ENCODE measurements at places on chromosomes 12 and 14.

DNA sequence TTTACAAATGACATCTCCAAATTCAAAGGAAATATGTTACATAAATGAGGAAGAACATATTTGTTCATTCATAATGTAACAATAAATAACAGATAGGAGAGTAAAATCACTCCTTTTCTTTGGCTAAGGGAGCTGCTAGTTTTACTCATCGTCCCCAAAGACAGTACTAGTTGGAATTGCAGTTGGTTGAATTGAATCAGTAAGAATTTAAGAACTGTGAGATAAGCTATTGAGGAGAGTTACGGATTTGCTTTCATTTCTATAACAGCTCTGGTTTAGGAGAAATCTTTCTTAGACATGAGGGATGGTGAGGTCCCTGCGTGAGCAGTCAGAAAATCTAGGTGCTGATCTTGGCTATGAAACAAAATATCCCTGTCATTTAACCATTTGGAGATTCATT, 402.8 kb downstream of the AEBP2 start:
- DNase-seq: no peak

- no peak for DNase-seq
These were observed 26.7 kb upstream of the SFSWAP start for GRCh38 chr12:131684015-131684725.

DNA sequence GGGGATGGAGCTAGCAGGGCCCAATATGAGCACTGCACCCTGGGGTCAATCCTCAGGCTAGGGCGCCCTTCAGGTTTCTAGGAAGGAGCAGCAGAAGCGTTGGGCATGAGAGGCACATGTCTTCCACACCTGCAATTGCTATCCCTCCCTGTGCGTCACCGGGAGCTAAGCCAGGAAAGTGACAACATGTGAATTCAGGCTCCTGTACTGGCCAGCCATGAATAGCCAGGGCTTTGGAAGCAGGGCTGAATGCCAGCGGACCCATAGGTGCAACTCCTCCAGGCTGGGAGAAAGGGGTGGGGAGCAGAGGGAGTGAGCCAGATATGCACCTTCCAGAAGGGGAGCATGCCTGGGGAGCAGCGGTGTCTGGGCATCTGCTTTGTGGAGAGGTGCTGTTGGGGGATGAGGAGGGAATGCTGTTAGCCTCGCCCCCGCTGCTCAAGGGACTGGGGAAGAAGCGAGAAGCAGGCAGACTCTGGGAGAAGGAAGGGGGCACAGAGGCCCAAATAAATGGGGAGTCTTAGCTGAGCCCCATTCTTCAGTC, 6.1 kb downstream of the HOXC5 start:
- no peak for DNase-seq

DNA sequence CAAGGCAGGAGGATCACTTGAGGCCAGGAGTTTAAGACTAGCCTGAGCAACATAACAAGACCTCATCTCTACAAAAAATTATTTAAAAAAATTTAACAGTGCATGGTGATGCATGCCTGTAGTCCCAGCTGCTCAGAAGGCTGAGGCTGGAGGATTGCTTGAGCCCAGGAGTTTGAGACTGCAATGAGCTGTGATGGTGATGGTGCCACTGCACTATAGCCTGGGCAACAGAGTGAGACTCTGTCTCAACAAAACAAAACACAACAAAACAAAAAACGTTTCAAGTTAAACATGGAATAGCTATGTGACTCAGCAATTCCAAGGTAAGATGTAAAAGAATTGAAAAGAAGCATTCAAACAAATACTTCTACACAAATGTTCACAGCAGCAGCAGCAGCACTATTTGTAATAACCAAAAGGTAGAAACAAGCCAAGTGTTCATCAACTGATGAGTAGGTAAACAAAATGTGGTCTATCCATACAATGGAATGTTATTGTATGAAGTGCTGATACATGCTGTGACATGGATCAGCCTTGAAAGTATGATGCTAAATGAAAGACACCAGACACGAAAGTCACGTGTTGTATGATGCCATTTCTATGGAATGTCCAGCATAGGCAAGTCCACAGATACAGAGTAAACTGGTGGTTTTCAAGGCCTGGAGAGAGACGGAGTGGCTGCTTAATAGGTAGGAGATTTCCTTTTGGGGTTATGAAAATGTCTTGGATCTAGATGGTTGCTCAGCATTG, 31.4 kb downstream of the CFAP251 start:
- DNase-seq: peak; percentile 82

- no peak for DNase-seq
These were observed 89.9 kb downstream of the MGST1 start for GRCh38 chr12:16437281-16437816.

DNA sequence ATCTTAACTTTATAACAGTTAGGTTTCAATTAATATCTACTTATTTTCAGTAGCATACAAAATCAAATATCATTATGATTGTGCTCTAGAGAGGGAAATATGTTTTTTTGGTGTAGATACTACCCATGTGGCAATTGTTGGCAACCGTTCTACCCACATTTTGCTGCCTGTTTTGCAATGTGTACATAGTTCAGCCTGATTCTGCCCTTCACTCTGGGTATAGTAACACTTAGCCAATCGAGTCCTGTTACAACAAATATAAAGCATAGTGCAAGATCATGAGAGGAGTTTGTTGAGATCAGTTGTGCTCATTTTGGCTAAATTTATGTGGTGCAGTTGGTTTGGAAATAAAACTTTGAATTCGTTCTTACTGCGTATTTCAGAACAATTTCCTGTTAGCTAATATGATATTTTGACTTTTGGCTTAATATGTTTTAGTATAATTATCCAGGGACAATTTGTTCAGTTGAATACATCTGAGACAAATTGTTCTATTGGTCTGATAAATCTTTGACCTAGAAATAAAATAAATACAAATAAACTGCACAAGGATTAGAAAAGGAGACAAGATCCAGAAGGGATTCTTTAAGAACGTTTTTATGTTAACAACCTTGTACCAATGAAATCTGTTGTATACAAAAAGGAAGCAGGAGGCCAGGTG, 76.9 kb downstream of the ATF7IP start:
- peak; percentile 56 for DNase-seq

DNA sequence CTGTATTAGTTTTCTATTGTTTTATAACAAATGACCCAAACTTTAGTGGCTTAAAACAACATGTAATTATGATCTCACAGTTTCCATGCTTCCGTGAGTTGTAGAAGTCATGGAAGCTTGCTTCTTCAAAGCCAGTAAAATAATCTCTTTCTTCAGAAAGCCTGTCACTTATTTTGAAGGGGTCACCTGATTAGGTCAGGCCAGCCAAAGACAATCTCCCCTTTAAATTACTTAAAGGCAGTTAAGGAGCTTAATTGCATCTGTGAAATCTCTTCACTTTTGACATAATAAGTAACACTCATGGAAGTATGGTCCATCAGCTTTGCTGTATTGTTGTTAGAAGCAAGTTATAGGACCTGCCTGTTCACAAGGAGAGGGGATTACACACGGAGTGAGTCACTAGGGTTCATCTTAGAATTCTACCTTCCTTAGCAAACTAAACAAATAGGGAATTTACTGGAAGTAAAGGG, 89.8 kb downstream of the FAR2 start:
- peak; percentile 49 for DNase-seq

DNA sequence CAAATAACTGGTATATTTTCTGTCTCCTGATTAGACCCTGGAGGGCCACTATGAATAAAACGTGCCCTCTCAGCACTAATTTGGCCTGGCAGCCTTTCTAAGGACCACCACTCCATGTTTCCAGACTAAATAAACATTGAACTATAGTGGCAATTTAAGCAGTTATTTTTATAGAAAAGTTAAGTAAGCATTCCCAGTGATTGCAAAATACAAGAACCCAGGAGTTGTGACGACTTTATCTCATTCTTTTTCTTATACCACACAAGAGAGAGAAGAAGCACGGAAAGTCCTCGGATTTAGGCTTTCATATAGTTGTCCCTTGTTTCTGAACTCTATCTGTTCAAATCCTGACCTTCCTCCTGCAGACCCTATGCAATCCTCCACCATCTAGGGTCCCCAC, 23.1 kb upstream of the STRAP start:
- DNase-seq: no peak

- DNase-seq: no peak
These were observed 697 bp upstream of the HOXC5 start for GRCh38 chr12:54032086-54032619.

GRCh38 chr12:69161829-69162228, 77.5 kb upstream of the CPSF6 start:
- DNase-seq: no peak

DNA sequence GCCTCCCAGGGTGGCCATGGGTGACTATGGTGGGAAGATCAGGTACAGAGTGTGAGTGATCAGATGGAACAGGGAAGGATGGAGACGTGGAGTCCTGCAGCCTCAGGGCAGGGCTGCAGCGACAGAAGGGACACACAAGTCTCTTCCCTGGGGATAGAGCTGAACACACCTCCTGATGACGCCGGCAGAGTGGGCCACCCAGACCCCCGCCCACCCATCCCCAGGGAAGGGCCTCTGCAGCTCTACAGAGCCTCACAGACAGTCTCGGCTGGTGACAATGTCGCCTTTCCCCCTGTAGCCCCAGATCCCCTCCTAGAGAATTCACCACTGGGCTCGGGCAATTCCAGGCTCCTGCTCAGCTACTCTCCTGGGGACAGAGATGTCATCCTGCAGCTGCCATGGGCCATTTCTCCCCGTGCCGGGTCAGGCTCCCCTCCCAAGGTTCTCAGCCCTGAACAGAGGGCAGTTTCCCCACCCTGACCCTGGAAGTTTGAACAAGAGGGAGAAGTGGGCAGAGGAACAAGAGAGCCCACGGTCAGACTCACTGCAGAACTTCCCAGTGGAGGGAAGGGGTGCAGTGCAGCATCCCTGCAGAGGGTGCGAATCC, 115.7 kb downstream of the NCOR2 start:
- no peak for DNase-seq

- DNase-seq: no peak
These were observed 8.6 kb upstream of the SLC41A2 start for GRCh38 chr12:104966677-104967076.

DNA sequence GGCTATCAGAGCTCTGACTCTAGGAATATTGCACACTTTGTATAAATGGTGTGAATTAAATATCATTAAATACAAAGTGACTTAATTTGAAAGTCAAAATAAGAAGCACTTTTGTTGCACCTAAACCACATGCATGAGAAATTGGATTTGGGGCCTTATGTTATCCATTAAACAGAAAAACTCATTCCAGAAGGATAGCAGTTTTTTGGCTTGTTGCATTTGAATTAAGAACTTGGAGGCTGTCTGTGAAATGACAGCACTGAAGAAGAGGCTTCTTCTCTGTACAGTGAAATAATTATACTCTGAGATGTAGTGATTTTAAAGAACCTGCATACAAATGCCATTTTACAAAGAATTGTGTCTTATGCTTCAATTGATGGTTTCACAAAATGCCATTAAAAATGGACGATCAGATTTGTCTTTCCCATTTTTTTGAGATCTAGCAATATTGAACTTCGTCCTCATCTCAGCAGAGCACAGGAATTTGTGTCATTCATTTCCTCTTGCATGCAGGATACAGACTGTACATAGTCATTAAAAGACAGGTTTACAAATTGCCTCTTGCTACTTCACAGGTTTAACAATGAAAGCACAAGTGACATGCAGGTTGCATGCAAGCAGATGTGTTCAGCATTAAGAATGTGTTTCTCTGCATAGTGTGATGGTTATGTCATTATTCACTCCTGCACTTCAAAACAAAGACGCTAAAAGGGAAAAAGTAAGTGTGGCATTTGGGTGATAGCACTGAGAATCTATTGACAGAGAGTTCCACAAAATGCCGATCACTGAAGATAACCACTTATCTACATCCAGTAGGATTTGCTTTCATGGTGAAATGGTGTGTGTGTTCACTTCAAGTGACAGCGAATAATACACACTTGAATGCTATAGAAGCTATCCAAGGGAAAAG, 35.9 kb upstream of the PYGL start:
- DNase-seq: no peak

DNA sequence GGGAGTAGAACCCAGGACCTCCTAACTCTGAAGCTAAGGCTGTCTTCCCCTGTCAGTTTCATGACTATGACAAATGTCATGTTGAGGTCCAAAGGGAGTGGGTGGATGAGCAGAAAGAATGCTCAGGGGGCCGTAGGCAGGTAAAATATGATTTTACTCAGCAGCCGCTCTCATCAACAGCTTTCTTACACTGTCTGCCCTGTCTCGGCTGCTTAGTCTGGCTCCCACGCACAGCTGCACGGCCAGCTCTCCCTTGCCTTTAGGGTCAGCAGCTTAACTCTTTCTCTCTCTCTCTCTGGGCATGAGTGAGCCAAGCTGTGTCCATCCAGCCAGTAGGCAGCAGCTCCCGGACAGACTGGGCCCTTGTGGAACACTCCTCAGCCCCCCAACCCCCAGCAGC, 95.2 kb downstream of the GCH1 start:
- DNase-seq: no peak

GRCh38 chr12:64821116-64821630, 3.3 kb upstream of the TBC1D30 start:
- DNase-seq: no peak

DNA sequence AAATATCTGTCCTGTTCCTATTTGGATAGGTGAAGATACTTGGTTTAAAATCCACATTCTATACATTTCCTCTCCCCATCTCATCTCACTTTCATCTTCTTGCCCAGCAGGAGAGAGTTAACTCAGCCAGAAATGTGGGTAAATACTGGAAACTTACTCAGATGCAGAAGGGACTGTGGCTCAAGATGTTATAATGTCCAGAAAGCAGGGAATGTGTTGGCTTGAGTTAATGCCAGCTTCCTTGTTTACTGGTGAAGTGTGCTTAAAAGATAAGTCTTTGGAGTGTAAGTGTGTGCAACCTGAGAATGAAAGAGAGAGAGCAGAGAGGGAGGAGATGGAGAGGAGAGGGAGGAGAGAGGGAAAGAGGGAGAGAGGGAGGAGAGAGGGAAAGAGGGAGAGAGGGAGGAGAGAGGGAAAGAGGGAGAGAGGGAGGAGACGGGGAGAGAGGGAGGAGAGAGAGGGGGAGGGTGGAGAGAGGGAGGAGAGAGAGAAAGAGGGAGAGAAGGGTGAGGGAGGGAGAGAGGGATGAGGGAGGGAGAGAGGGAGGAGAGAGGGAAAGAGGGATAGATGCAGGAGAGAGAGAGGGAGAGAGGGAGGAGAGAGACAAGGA, 22.0 kb upstream of the SNRPF start:
- peak; percentile 67 for DNase-seq

DNA sequence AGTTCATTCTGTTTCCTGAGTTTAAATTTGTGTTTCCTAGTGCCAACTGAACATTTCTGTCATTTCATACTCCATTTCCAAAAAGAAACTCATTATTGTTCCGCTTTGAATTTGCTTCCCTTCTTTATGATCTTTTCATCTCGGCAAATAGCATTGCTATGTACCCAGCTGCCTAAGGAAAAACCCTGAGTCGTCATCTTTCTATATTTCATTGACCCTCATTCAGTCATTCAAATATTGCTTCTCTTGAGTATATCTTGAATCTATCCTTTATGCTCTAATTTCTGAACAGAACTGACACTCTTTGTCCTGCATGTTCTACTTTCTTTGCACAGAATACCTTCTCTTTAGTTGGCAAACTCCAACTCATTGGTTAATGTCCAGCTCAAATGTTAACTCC, 35.9 kb downstream of the ADIPOR2 start:
- DNase-seq: no peak

- DNase-seq: no peak
These were observed 47.6 kb upstream of the PKP2 start for GRCh38 chr12:32944195-32944594.
